ENCODE measurements at places on chromosomes 16 and 17.

- no peak for DNase-seq
Measured at GRCh38 chr17:30519707-30520106, 42.5 kb downstream of the GOSR1 start.

DNA sequence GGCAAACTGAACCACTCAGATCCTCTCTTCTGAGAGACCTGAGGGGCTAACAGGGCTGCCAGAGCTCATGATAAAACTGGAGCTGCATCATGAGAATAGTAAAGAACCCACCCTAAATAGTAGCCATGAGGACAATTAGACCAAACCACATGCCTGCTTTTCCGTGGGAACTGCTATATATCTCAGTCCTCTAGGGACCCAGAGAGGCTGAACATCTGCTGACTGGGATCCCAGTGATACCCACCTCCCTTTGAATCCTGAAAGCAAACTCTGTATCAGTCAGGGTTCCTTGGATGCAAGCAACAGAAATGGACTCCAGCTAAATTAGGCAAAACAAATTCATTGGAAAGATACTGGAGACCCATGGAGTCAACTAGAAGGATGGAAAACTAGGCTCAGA lies 6.5 kb downstream of the MT1X start:
- DNase-seq: no peak

GRCh38 chr16:694187-694862 lies 4.1 kb upstream of the WDR24 start:
- DNase-seq: no peak

- DNase-seq: no peak
Measured at GRCh38 chr17:19374136-19374535, 4.2 kb upstream of the MAPK7 start.

- no peak for DNase-seq
Measured at GRCh38 chr16:86201746-86202145, 302.8 kb downstream of the IRF8 start.

GRCh38 chr16:61148930-61149329 lies 887.3 kb downstream of the CDH8 start:
- DNase-seq: no peak

- no peak for DNase-seq
Measured at GRCh38 chr16:50570354-50570753, 22.2 kb downstream of the NKD1 start.

DNA sequence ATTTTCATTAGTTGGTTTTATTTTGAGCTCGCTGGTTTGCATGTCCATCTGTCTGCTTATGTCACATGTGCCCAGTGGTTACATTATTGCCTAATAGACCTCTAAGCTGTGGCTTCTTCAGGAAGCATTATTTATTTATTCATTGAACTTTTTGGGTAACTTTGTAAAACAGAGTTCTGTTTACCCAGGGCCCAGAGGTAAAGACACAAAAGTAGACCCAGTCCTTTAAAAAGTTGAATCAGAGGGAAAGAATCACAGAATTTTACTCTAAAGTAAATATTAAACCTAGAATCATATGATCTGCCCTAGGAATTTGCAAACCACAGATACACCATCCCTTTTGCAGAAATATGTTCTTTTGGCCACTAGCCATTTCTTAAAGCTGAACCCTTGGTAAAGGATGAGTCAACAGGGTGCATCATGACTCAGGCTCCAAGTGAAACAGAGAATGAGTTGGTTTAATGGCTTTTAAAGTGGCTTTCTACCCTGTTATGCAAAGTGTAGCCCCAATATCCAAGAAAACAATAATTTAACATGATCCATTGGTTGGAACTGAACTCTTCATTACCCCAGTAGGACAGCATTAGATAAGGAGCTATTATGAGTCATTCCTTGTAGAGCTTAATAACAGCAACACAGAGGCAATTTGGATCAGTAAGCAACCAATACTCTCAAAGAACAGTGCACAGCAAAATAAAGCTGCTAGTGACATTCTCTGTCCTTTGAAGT lies 236.3 kb downstream of the KCNJ2 start:
- DNase-seq: no peak

GRCh38 chr17:39641883-39642282 lies 4.9 kb downstream of the STARD3 start:
- no peak for DNase-seq

DNA sequence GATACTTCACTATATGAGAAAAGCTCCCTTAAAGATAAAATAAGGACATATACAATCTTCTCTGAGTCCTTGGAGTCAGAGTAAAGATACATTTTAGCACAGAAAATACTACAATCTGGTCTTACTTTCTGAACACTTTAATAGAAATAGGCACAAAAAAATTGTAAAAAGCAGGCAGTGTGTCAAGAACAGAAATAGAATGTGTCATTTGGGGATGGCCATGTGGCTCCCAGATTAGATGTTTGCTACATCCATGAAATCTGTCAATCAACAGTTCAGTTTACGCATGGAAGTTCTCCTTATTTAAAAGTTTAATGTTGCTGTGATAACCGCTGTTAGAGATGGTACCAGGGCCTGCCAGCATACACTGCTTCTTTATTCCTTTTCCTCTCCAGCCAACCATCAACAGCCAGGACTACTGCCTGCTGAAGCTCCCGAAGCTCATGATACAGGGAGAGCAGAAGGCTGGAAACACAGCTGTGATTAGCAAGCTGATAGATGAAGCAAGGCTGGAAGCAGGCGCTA lies 278.5 kb downstream of the CEP112 start:
- no peak for DNase-seq

DNA sequence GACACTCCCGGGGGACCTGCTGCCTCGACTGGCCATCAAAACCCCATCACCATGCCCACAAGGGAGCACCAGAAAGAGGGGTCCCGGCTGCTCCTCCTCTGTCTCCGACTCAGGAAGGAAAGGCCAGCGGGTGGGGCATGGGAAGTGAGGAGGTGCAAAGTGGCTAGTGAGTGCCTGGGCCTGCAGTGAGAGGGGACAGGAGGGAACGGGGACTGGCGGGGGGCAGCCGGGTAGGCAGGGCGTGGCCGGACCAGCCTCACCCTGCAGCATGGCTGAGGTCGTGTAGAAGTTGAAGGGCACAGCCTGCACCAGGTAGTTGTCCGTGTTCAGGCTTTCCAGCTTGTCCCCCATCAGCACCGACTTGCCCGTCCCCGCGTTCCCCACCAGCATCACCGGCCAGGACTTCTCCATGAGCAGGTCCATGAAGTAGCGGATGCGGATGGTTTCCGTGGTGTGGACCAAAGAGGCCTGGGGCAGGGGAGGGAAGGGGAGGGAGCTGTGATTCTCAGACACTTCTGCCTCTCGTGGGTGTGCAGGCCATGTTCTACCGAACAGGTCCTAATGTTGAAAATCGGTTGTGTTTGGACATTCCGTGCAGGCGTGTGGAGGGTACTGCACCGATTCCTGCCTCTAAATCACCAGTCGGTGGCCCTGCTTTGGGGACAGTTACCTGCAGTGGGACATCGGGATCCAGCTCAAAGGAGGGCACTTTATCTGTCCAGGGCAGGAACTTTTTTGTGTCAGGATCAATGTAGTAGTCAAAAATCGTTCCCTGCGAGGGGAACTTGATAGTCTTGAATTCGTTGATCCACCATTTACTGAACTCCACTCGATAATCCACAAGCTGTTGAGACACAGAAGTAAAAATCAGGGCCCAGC lies 91.7 kb downstream of the DNAH17 start:
- DNase-seq: no peak

GRCh38 chr16:29665294-29666077 lies 2.4 kb downstream of the SPN start:
- DNase-seq: no peak

DNA sequence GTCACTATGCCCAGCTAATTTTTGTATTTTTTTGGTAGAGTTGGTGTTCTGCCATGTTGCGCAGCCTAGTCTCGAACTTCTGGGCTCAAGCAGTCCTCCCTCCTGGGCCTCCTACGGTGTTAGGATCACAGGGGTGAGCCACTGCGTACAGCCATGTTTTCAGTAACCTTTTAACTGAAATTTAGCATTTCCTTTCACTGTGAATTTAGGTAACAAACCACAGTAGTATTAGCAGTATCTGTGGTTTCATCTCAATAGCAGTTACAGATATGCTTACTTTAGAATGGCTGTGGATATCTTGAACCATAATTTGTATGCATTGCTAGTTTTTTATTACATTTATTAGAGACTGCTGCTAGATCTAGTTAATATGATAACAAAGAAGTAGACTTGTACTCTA lies 4.3 kb upstream of the RANGRF start:
- no peak for DNase-seq

GRCh38 chr17:81608605-81609004 lies 28.3 kb downstream of the NPLOC4 start:
- DNase-seq: no peak

- DNase-seq: no peak
Measured at GRCh38 chr16:81440888-81441761, 3.5 kb upstream of the CMIP start.

GRCh38 chr17:13699261-13699660 lies 97.5 kb upstream of the HS3ST3A1 start:
- no peak for DNase-seq

- no peak for DNase-seq
Measured at GRCh38 chr17:76136276-76137000, 4.6 kb downstream of the FOXJ1 start.

DNA sequence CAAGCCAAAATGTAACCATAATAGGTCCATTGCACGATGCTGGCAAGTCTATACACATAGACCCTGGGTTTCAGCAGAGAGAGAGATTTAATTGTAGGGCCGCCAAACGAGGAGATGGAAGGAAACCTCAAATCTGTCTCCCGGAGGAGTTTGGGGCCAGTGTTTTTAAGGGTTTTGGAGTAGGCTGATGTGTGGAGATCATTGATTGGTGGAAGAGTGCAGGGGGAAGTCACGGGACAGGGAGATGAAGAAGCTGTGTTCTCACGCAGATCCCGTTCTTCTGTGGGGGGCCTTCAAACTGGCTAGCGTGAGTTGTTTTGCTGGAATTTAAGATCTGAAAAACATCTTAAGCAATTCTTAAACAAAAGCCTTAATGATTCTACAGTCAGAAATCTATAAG lies 84.8 kb downstream of the KATNIP start:
- DNase-seq: no peak

DNA sequence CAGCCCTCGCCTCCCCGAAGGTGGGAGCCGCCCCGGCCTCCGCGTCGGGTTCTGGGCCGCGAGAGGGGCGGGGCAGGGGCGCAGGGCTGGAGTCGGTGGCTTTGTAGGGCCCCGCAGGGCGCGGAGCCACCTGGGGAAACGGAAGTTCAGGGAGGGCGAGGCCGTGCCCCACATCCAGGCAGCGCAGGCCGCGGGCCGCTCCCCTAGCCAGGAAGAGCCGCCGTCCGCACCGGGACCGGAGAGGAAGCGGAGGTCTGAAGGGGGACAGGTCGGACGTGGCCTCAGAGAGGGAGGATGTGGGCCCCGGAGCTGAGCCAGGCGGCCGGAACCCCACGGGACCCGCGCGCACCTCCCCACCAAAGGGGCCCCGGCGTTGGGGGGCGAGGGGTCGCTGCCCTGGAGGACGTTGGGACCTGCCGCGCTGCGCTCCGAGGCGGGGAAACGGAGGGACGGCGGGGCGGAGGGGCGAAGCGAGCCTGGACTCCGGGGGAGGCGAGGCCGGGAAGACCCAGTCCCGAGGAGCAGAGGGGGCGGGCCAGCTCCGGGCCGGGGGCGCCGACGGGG lies 482 bp upstream of the SLC16A3 start:
- peak; percentile 54 for DNase-seq

DNA sequence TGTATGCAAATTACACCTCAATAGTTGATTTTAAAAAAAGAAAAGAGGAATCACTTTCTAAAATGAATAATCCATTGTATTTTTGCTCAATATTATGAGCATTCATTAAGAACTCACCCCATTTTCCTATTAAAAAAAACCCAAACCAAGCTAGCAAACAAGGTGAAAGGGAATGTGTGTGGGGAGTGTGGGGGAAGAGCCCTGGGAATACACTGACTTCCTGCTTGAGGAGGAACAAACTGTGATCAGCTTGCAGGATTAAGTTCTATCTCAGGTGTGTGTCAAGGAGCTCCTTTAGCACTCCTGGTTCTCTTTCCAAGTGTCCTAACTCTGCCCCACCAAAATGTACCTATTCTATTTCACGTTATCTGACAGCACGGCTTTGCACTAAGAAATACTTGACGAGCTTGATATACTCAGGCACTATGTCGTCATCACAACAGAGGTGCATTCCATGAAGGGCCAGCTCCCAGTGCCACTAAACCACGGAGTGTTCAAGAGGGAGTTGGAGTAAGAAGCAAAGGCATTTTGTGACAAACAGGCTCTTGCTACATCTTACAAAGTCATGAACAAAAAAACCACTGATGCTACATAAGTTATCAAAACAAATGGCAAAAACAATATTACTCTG lies 73.2 kb downstream of the MYH10 start:
- DNase-seq: no peak

Measured in GF-D8 (cell line).